ENCODE measurements at places on chromosomes 2 and 18.

DNA sequence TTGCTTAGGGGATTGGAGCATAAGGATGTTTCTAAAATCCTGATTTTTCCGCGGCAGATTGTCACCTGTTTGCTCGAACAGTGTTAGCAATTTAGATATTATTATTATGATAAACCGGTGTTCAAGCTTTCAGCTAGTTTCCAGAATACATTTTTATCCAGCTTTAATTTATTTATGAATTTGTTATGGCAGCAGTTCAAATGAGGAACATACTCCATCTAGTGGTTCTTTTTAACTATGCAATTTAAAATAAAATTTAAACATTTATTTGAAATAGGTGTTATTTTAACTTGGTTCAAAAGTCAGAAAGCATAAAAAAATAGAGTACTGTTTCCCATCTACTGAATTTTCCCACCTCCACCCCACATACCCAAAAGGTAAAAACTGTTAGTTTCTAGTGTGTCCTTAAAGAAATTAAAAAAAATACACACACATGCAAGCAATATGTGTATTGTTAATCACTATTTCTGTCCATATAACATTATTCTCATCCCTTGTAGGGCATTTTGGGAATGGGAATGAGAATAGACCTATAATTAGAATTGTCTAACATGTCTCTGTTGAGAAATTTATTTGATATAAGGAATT lies 23.2 kb downstream of the ACOXL start:
- no peak for DNase-seq

DNA sequence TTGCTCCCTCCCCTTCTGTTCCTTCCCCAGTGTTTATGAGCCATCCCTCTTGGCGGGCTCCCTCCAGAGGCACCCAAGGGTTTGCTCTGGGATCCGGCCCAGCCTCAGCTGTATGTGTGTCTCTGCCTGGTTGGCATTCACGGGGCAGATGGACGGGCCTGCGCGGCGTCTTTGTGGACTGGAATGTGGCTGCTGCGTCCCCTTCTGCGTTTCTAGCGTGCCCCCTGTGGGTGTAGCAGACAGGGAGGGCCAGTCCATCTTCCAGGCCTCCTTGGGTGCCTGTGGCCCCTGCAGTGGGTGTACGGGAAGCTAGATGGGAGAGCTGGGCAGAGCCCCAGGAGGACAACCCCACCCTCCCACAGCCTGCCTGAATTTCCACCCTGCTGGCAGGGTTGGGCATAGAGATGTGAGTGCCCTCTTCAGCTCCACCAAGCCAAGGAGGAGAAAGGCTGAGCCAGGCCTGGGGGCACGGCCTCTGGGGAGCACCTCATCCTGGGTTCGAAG lies 15.7 kb downstream of the GPC1 start:
- no peak for DNase-seq

GRCh38 chr2:8049851-8050571 lies 631.8 kb upstream of the ID2 start:
- DNase-seq: no peak

- DNase-seq: no peak
These were observed 126.8 kb upstream of the LGALSL start for GRCh38 chr2:64327129-64327509.
